ENCODE measurements at places on chromosomes 1 and 21.

GRCh38 chr1:25952841-25953401, 44.9 kb downstream of the PAFAH2 start:
- no peak for DNase-seq

DNA sequence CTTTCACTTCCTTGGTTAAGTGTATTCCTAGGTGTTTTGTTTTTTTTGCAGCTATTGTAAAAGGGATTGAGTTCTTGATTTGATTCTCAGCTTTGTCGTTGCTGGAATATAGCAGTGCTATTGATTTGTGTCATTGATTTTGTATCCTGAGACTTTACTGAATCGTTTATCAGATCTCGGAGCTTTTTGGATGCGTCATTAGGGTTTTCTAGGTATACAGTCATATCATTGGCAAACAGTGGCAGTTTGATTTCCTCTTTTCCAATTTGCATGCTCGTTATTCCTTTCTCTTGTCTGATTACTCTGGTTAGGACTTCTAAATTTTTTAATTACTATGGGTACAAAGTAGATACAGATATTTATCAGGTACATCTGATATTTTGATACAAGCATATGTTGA, 75.4 kb downstream of the SLC35A3 start:
- DNase-seq = no peak

DNA sequence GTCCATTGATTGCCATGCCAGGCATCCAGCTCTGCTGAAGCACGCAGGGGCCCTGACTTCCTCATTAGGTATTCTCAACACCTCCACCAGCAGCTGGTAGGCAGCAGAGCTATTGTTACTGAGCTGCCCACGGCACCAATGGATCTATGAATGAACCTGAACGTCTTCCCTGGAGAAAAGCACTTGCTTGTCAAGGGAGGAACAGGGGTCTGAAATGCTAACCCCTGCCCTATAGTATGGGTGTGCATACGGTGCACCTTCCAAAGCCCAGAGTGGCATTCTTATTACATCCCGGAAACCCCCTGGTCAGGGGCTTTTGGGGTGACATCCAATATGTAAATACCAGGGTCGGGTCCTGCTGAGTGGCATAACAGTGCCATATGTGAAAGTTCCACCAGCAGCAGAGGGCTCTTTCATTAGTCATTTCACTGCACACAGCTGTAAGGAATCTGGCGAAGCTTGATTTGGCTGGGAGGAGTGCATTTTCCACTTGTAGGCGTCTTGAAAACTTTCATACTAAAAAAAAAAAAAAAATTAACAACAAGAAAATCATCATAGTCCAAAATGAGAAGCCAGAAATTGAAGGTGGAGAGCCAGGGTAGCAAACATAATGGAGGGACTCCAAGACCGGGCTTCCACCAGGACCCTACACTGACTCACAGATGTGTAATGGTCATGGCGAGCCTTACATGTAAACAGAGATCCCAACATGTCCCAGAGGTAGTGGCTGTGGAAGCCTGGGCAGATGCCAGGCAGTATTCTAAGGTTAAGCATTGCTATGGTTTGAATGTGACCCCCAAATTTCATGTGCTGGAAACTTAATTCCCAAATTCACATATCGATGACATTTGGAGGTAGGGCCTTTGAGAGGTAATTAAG, 58.8 kb upstream of the PRDX6 start:
- no peak for DNase-seq

DNA sequence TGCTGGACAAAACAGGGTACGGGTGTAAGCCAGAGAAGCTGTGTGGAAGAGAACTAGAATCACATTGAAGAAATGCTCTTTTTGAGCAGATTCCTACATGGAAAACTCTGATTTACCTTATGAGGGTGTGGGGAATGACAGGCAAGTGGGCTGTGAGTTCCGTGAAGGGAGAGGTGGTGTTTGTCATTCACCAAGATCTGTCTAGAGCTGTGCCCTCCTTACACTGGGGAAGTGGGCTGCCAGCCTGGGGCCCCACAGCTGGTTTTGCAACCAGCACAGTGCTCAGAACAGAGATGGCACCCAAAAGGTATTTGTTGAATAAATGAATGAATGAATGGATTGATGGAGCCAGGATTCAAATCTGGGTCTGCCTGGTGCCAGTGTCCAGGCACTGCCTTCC, 10.4 kb downstream of the RCAN1 start:
- DNase-seq = no peak

DNA sequence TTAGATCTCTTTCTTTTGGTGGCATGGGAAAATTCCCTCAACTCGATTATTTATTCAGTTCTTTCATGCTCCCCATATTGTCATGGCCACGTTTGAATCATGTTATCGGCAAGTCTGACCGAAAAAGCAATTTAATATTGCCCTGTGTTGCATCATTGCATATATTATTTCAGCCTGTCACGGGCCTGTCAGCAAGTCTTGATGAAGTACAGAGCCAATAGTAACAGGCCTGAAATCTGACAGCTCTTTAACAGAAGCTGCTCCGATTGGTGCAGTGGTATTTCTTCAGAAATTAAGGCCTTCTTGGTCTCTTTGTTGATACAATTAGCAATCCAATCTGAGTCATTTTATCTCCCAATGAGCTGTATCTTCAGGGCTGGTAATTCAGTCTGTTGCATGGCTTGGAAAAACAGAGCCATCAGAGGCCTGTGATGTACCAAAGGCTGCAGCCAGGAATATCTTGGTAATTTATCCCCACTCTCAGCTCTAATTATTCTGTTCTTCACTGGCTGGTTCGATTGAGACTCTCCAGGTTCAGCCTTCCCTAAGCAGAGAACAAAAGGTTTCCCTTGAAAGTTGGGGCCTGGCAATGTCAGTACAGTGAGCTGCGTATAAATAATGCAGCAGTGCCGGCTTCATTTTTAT, 149.5 kb downstream of the FGGY start:
- no peak for DNase-seq

- no peak for DNase-seq
Measured at GRCh38 chr1:79966438-79966837, 959.9 kb upstream of the ADGRL4 start.

GRCh38 chr1:39131940-39132339, 72.6 kb upstream of the MACF1 start:
- no peak for DNase-seq

DNA sequence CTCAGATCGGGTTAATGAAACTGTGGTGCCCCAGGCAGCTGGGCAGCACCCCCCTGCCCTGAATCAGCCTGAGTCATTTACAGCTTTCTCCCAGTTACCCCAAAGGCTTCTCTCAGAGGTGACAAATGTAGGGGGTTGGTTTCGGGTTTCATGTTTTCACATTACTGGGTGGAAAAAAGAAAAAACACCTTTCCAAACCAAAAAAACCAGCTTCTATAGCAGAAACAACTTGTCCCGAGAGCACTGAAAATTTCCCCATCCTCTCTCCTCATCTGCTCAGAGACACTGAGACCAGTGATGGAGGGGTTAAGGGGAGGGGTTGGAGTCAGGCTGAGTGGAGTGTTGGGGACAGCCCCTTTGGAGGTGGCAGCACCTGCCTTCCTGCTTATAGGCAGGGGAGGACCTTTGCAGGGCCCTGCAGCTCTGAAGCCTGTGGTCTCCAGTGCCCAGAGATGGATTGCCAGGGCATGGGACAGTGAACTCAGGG, 15.6 kb downstream of the UTP11 start:
- peak; percentile 48 for DNase-seq

- DNase-seq = no peak
Measured at GRCh38 chr1:47036764-47037163, 13.3 kb downstream of the CYP4X1 start.

DNA sequence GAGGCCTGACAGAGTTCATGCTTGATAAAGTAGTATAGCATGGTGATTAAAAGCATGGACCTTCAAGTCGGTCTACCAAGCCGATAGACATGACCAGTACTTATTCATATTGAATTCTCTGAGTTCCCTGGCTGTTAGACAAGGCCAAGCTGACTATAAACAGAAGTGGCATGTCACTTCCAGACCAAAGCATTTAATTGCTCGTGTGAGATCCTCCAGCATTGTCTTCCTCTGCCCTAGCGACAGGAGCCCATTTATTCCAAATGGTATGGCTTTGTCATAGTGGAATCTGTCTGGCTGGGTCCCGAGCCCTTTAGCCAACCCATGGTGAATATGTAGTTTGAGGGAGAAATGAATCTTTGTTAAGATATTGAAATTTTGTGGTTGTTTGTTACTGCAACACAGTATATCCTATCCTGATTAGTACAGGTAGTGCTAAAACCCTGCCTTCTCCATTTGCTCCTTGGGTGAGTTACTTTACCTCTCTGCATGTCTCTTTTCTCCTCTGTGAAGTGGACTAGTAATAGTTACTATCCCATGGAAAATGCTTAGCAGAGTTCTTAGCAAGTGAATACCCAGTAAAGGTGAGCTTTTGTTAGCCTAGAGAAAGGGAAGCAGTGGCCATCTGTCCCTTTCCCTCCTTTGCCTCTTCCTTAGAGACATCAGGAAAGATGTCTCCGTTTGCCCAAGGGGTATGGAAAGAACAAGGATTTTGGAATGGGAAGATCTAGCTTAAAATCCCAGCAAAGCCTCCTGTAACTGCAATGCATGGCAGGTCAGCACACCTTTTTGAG, 77.6 kb upstream of the CD1D start:
- no peak for DNase-seq

DNA sequence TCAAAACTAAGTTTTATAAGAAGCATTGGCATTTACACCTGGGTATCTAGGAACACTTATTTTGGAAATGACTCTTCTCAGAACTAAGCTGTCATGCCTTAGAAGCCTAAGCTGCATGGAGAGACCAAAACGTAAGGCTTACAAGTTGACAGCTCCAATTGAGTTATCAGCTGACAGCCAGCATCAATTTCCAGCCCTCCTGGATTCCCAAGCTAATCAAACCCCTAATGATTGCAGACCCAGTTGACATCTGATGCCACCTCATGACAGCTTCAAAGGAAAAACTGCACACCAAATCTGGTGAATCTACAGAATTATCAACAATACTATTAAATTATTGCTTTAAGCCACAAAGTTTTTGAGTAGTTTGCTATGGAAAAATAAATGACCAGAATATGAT, 187.6 kb upstream of the PRMT6 start:
- DNase-seq = no peak

DNA sequence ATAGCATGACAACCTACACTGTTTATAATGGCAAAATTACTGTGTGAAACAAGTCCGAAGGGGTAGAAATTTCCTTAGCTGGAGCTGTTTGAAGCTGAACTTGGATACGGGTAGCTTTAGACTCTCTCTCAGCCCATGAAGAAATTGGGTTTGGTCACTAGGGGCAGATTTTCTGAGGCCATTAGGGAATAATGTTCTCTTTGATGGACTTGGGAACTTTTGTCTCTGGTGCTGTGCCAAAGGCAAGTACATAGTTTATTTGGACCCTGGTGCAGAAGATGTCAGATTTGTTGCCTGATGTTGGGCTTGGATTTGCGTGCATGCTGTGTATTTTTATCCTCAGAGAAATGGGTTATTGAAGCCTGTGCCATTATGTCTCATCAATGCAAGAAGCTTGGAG, 109.6 kb downstream of the VPS13D start:
- DNase-seq = no peak

GRCh38 chr21:32578107-32578691, 7.1 kb downstream of the TCP10L start:
- peak; percentile 10 for DNase-seq
